ENCODE measurements at places on chromosomes 1 and 21. TPM values are rescaled to one million over a fixed set of nuclear protein-coding genes. Genes with fewer than 3 reads are reported as not detected.
A peak's percentile ranks its signal among the peaks of the same experiment; 100 is the strongest.

GRCh38 chr21:26445440-26445839 lies 127.6 kb downstream of the CYYR1 start:
- DNase-seq, result no peak

DNA sequence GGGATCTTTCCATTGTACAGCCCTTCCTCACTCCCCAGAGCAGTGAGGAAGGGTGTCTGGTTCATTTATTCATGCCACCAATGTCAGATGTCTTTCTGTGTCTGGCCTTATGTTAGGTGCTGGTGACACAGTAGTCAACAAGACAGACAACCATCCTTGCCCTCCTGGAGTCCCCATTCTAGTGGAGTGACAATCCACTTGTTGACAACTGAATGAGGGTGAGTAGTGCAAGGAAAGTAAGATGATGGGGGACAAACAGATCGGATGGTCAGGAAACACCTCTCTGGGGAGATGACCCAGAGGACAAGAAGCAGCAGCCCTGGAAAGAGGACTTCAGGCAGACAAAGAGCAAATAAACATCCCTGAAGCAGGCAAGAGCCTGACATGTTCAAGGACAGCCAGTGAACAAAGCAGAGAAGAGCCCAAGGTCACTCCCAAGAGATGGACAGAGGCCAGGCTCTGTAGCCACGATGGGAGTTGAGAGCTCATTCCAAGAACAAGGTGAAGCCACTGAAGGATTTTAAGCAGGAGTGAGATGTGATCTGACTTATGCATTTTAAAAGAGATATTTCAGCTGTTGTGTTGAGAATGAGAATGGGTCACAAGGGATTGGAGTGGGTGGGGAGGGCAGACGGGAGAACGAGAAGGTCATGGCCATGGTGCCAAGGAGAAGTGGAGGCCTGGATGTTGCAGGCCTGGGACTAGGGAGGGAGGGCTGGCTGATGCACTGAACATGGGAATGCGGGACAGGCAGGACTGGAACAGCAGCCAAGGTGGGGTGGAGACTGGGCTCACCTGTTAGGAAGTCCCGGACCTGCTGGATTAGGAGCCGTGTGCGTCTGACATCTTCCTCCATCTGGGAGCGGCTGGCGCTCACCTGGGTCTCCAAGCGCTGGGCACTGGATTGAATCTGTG lies 30.2 kb downstream of the LAMB3 start:
- DNase-seq, result no peak

GRCh38 chr1:239930686-239931262 lies 160.9 kb upstream of the FMN2 start:
- no peak for DNase-seq

UAP1 gene
- total RNA-seq, result 34.8 TPM

GRCh38 chr1:101843160-101843559 lies 153.6 kb downstream of the OLFM3 start:
- peak; percentile 65 for DNase-seq

LAMTOR5 gene
- total RNA-seq, result 34.4 TPM

DNA sequence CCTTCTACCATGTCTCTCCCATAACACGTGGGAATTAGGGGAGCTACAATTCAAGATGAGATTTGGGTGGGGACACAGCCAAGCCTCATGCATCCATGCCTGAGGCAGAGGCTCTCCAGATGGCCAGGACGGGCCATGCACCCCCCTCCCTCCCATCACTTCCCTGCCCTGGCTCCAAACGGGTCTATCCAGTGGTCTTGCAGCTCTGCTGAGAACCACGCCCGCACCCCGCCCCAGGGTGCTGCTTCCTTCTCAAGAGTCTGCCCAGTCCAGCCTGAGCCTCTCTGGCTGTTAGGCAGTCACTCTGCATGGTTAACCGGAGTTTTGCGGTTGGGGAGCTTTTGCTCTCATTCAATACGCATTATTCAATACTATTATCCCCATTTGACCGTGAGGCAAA lies 131.5 kb upstream of the TMEM51 start:
- no peak for DNase-seq

GRCh38 chr21:38386967-38387366 lies 111.3 kb downstream of the ERG start:
- no peak for DNase-seq

OR10J5 gene
- not detected for total RNA-seq

DNA sequence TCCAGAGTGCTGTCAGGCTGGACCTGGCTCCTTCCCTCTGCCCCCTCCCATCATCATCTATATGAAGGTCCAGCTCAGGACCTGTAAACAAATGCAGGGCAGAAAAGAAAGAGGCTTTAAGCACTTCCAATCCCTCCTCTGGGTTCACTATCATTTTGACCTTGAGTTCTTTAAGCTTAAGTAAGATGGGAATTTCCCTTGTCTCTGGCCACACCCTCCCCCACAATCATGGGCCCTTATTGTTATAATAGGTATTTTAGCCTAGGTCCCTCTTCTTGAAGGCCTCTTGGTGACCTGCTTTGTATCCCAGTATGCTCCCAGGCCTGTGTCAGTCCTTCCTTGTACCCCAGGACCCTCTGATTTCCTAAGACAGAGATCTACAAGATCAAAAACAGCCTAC lies 45.1 kb upstream of the EPS15 start:
- no peak for DNase-seq

ADCY10 gene
- not detected for total RNA-seq

DNA sequence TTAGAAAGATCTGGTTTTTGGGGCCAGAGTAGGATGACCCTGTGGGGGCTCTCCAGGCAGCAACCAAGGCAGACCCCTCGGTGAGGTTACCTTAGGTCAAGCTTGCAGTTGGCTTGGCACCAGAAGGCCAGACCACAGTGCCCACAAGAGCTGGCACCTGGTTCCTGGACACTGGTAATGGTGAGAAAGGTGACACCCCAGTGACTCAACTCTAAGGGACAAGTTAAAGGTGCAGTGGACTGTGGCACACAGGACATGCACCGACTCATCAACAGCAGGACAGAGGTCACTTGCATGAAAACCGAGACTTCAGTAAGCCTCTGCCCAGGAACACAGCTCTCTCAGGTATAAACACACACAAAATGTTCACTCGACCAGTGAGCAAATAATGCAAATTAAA lies 6.7 kb downstream of the LRRC38 start:
- no peak for DNase-seq

- peak; percentile 82 for DNase-seq
Observed at GRCh38 chr1:180231506-180231921, 1.4 kb downstream of the LHX4 start.

GRCh38 chr1:238999944-239000343 lies 386.4 kb upstream of the CHRM3 start:
- DNase-seq, result no peak

GRCh38 chr1:16067127-16067768 lies 6.2 kb downstream of the FAM131C start:
- peak; percentile 59 for DNase-seq

NBPF4 gene
- total RNA-seq, result not detected

- DNase-seq, result no peak
Observed at GRCh38 chr1:111920221-111921024, 69.0 kb downstream of the KCND3 start.

DNA sequence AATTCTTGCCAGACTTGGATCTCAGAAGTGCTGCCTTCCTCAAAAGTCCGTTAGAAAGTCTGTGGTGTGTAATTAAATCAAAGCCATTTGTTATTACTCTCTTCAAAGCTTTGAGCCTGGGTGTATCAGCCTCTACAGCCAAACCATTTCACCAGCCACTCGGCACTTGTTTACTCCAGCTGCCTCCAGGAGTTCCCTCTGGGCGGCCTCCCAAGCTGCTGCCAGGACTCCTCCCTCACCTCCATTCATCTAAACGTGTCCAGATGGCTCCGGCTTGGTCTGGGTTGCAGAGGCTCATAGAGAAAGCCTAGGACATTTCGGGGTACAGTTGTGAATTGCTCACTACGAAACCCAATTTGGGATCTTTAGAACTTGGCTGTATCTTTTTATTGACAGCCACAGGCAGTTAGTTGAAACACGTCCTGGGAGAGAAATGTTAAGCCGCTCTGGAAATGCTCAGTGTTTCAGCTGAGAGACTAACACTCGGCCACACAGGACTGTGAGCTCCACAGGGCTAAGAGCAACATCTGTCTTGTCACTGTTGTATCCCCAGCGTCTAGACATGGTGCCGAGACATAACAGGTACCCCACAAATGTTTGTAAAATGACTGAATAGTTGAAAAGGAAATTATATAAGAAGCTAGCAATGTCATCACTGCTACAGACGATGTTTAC lies 116.9 kb upstream of the NGF start:
- DNase-seq, result peak; percentile 8

DNA sequence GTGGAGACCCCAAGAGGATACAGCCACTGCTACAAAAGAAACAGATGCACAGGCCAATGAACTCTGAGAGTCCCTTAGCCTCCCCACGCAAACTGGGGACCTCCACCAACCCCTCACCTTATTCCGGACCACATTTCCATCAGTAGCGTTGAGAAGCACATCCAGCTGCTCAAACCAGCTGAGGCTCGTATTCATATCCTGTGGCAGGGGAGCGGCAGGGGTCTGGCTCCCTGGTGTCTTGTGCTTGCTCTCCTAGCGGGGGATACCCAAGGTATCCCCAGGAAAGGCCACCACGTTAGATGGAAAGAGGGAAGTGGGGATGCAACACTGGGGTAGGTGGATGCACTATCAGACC lies 481 bp downstream of the CCDC163 start:
- DNase-seq, result no peak

GRCh38 chr1:244552336-244552735 lies 91.3 kb downstream of the CATSPERE start:
- no peak for DNase-seq

DNA sequence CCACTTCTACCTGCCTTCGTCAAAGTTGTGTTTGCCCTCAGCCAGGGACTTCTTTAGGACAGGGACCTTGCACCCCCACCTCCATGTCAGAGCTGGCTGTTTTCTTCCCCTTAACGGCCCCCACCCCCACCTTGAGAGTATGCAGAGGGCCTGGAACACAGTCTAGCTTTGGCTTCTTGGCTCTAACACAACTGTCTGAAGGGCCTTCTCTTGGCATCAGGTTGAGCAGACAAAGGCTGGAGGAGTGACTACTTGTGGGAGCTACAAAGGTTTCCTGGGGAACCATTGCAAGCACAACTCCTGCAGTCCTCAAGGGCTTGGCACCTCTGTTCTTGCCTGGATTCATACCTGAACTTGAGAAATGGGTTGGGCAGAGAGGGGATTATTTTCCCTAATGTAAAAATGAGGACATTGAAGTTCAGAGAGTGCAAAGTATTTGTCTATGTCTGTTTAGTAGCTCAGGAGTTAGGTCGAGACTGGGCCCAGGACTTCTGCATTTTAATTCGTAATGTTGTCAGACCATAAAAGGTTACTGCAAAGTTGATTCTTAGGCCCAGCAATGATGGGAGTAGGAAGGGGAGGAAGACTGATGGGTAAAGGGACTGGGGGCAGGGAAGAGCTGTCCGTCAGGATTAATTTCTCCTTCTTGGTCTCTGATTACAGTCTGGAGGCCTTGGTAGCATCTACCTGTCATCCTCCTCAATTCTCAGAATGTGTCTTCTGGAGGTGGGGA lies 2.6 kb downstream of the CYP4B1 start:
- DNase-seq, result no peak

ZNF684 gene
- 7.6 TPM for total RNA-seq

DNA sequence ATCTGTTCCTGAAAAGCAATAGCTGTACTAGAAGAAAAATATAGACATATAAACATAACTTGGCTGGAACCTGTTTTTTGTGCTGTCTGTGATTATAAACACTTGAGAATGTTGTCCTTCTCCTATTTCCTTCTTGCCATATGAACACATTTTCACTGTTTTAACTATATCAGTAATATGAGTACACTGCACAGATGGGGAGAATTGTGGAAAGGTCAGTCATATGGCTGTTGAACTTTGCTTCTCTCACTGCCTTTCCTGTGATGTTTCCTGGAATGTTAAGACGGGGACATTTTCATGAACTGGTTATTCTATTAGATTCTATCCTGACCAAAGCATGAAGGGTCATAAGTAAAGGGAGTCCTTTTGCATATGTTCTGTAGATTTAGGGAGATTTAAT lies 24.9 kb downstream of the HMCN1 start:
- DNase-seq, result no peak

CHI3L2 gene
- total RNA-seq, result not detected

PIK3R3 gene
- 81.2 TPM for total RNA-seq

- no peak for DNase-seq
Observed at GRCh38 chr1:64203420-64203819, at the start of gene UBE2U. Gene UBE2U, plus strand, starts transcription at chr1:64203623. Its CDS starts 428 bp downstream, at chr1:64204051.

GRCh38 chr1:43705334-43705733 lies 2.0 kb upstream of the ST3GAL3 start:
- no peak for DNase-seq

- DNase-seq, result peak; percentile 67
Observed at GRCh38 chr1:157496121-157496526, 56.2 kb downstream of the FCRL5 start.

DNA sequence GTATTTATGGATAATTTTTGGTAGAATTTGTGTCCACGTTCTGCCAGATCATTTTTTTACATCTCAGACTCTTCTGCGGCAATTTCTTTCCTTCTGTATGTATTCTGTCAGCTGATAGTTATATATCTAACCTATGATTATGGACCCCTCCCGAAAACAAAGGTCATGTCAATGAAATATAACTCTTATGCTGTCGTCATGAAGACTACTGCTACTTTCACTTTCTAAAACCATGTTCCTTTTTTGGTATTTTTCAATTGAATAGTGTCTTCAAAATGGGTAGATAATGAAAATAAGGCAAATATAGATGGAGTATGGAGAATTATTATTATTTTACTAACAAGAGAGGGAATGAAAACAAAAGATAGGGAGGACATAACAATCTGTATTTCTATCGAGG lies 3.2 kb downstream of the ANGPTL1 start:
- DNase-seq, result no peak

- DNase-seq, result no peak
Observed at GRCh38 chr1:16243215-16243610, 6.2 kb upstream of the CPLANE2 start.

GRCh38 chr21:45255381-45256020 lies 32.2 kb downstream of the POFUT2 start:
- no peak for DNase-seq

DNA sequence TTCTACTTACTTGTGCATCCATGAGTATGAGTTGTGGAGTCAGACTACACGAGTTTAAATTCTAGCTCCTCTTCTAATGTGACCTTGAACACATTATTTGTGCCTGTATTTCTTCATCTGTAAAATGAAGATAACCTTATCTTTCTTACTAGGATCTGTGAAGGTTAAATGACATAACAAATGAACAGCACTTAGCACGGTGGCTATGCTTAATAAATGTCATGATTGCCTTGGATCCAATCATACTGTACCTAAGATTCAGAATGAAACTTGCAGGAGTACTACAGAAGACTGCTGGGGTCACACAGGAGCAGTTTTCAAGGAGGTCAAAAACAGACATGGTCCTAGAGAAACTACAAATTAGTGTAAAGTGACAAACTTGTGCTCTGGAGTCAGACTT lies 22.2 kb upstream of the ALG14 start:
- DNase-seq, result no peak

DNA sequence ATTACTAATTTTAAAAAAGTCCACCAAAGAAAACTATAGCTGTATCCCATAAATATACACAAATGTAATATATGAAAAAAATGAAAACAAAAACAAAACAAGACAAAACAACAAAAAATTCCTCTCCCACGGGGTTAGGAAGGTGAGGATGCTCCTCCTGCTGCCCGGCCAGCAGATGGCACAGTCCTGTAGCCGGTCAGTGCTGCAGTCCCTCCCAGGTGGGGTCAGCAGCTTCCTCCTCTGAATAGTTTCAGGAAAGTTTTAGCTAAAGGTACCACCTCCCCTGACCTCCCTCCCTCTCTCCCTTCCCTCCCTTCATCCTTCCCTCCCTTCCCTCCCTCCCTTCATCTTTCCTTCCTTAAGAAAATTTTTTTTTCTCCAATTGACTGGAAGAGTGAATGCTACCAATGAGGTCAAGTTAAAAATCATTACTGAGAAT lies 67.8 kb upstream of the BCL10 start:
- peak; percentile 67 for DNase-seq

Measured in neural progenitor cell (in vitro differentiated cells).